Pons (tissue), 1 donor: ENCODE measurements at places on chromosomes 1 and 21.

GRCh38 chr1:9805006-9805508, 18.7 kb downstream of the CLSTN1 start:
- no peak for DNase-seq

GRCh38 chr1:4022715-4023114, 122.6 kb upstream of the C1orf174 start:
- DNase-seq: no peak

- DNase-seq: no peak
Measured at GRCh38 chr21:45935628-45936027, 45.9 kb upstream of the COL6A1 start.

- DNase-seq: no peak
Measured at GRCh38 chr1:212769459-212770167, 22.0 kb downstream of the NSL1 start.

GRCh38 chr1:31618916-31619846, 1.7 kb downstream of the HCRTR1 start:
- no peak for DNase-seq

DNA sequence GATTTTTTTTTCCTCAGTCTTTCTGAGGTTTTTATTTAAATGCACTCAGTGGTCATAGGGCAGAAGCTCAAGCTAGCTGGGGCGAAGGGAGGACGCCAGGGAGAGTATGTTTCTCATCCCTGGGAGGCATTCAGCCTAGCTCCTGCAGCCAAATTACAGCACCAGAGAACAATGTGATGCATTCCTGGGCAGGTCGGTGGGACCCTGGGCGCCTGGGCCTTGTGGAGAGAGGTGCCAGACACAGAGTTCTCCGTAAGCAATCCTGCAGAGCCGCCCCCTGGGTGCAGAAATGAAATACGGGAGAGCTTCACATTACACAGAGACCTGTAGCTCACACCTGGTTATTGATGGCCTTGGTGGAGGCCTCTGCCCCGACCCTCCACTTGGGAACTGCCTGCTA, 15.5 kb downstream of the WNT2B start:
- no peak for DNase-seq

DNA sequence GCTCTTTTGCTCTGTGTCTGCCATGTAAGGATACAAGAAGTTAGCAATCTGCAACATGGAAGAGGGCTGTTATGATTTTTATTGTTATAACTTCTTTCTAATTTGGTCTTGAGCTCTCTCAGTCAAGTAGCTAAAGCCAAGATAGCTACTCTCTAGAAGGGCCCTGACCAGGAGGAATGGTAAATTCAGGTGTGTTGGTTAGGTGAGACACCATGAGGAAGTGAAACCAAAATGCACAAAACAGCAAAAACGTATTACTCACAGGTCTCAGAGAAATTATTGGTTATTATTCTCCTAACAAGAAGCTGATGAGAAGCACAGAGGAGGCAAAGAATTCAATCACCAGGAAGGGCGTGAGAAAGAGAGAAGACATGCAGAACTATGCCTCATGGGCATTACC, 51.8 kb upstream of the INSL5 start:
- no peak for DNase-seq
